Left ventricle myocardium inferior (tissue), 1 donor: ENCODE measurements at places on chromosomes 13 and 19.

DNA sequence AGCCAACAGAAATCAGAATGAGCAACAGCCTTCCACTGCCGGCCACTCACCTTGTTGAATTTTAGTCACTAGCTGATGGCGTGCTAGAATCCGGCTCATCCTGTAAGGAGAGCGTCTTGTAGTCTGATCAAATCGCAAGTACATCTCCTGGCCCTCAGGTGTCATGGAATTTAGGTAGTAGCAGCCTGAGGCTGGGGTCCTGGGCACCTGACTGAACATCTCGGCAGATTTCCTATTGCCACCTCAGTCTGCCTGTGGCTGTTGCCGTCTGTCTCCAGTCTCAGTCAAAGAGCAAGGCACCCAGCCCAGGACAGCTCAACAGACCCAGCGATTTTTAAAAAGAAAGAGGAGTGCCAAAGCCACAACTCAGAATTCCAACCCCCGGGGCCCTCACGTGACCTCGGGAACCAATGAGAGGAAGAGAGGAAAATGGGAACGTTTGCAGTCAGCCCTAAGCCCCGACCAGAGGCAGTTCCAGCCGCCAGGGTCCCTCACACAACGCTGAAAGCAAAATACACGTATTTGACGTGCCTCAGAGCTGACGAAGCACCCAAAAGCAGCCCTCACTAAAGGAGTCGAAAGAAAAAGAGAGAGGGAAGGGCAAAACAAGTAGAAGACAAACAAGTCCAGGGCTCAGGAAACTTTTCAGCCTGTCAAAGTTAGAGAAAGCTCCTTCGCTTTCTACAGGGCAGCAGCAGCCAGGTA lies at the start of gene STARD13:
Gene STARD13 (minus strand): TSS at position 336 of the 705 bp plus-strand sequence. CDS start 117 bp downstream, at position 219.
- peak; percentile 94 for DNase-seq

- DNase-seq = no peak
Measured at GRCh38 chr13:30856005-30856790, 49.9 kb upstream of the MEDAG start.

GRCh38 chr19:13398780-13399726 lies 107.2 kb downstream of the CACNA1A start:
- peak; percentile 19 for DNase-seq

GRCh38 chr13:99158846-99159245 lies 41.8 kb upstream of the UBAC2 start:
- DNase-seq = no peak

- no peak for DNase-seq
Measured at GRCh38 chr19:47145639-47146486, 15.2 kb downstream of the SAE1 start.

GRCh38 chr19:41249707-41250423 lies 14.3 kb upstream of the HNRNPUL1 start:
- DNase-seq = no peak

DNA sequence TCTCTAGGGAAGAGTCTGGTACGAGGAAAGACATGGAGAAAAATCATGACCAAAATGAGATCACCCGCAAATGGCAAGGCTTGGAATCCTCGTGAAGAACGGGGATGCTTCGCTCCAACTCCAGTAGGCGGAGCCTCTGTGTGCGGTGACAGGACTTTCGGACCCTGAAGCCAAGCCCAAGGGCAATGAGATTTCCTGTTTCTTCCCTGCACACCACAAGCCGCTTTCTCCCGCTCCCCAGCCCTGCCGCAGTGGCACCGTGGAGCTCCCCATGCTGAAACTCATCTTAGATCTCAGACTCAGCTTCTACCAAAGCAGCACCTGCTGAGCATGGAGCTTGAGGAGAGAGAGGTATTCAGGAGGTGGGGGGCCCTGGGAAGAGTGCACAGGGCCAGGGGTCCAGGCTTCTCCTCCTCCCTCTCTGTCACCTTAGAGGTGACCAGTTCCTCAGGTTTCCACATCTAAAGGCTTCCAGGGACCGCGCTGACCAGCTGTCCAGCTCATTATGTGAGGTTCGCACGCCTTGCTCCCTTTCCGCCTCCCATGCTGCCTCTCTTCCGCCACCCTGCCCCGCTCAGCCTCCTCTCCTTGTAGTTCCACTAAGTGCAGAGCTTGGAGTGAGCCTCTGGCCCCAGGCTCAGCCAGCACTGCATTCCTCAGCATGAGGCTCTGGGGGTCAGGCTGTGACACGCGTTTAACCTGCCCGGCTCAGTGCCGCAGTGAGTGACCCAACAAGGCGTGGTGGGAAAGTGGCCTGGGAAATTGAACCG lies 153.8 kb upstream of the SOX1 start:
- DNase-seq = no peak

DNA sequence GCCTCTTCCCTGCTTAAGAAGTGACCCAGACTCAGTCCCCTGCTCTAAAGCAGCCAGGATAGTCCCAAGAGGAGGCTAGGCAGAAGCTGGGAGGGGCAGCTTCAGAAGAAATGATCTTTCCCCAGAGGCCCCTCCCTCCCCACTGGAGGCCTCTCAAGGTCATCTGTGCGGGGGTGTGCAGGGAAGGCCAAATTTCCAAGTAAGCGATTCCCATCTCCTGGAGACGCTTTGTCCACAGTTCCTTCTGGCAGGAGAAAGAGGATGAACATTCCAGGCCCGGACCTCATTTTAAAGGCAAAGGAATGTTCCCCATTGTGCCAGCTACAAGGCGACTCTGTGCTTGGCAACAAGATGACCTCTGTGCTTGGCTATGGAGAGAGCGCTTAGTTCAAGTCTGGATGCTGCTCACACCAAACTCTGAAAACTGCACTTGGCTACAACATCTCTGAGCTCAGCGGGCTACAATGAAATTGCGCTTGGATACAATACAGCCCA lies 23.5 kb downstream of the COL5A3 start:
- DNase-seq = peak; percentile 57

GRCh38 chr19:13765395-13766094 lies 1.2 kb downstream of the MRI1 start:
- no peak for DNase-seq

GRCh38 chr19:17303940-17304267 lies 679 bp upstream of the ABHD8 start:
- no peak for DNase-seq

DNA sequence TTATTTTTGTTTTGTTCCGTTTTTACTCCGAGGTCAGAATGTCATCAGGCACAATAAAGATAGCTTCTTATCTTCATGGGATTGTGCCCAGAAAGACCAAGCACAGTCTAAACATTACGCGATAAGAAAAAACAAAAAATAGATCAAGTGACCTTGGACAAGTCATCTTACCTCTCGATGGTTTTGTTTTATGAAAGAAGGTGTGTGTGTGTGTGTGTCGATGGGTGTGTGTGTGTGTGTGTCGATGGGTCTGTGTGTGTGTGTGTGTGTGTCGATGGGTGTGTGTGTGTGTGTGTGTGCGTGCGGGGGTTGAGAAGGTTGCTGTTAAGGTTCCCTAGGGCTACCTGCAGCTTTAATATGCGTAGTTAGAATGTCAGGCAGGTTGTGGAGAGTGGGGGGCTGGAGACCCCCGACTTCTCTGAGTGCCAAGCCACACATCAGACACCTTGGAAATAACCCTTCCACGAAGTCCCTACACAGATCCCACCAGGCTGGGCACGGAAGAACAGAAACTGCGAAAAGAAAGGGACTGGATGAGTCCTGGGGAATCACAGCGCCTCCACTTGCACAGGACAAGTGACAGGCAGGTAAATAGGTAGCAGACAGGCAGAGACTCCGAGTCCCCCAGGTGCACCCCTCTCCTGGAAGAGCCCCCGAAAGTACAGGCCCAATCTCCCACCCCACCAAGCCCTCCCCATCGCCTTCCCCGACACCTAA lies 458 bp upstream of the ATP8A2 start:
- no peak for DNase-seq

DNA sequence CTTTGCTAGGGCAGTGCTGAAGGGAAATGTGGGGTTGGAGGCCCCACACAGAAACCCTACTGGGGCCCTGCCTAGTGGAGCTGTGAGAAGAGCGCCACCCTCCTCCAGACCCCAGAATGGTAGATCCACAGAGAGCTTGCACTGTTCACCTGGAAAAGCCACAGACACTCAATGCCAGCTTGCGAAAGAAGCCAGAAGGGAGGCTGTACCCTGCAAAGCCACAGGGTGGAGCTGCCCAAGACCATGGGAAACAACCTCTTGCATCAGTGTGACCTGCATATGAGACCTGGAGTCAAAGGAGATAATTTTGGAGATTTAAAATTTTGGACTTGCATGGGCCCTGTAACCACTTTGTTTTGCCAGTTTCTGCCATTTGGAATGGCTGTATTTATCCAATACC lies 615.4 kb upstream of the MIR17HG start:
- DNase-seq = no peak

- no peak for DNase-seq
Measured at GRCh38 chr13:22049384-22049783, 378.5 kb downstream of the FGF9 start.

GRCh38 chr19:40803857-40804782 lies 5.1 kb downstream of the EGLN2 start:
- peak; percentile 64 for DNase-seq

GRCh38 chr13:100671389-100672182 lies 3.0 kb downstream of the TMTC4 start:
- no peak for DNase-seq

GRCh38 chr13:20776751-20777150 lies 3.0 kb upstream of the EEF1AKMT1 start:
- DNase-seq = no peak

DNA sequence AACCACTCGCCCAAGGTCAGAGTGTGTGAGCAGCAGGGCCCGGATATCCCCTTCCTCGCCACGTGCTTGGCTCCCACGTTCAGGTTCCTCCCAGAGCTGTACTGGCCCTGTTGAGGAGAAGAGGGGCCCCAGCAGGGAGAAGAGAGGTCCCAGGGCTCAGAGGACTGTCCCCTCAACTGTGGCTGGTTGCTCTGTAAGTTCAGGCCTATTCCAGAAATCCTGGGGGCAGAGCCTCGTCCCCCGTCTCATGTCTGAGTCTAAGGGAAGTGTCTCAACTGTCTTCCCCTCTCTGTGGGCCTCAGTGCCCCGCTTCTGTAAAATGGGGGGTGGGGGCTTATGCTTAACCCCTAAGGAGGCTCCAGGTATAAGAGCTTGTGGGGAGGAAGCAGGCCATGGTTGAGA lies 3.9 kb downstream of the PPP5C start:
- DNase-seq = no peak

DNA sequence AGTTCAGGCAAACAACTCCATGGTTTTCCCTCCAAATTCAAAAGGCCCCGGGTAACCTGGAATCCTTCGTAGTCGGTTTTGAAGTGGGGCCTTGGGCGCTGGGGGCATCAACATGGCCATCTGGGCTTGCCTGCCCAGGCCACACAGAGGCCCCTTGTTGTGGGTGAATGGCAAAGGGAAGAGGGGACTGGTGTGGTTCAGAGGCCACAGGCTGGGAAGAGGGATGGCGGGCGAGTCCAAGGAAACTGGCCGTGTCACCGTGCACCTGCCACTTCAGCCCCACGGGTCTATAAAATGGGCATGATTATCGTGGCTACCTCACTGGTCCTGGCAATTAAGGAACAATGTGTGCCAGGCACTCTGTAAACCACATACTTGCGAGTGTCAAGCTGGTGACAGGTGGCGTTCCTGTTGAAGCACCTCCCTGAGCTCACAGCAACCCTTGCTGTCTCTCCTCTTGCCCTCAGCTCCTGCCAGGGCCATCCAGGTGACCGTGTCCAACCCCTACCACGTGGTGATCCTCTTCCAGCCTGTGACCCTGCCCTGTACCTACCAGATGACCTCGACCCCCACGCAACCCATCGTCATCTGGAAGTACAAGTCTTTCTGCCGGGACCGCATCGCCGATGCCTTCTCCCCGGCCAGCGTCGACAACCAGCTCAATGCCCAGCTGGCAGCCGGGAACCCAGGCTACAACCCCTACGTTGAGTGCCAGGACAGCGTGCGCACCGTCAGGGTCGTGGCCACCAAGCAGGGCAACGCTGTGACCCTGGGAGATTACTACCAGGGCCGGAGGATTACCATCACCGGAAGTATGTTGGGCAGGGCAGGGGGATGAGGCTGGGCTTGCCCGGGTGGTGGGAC lies 1.3 kb downstream of the LSR start:
- DNase-seq = no peak

- DNase-seq = no peak
Measured at GRCh38 chr13:25844559-25845434, 207.0 kb downstream of the SHISA2 start.

DNA sequence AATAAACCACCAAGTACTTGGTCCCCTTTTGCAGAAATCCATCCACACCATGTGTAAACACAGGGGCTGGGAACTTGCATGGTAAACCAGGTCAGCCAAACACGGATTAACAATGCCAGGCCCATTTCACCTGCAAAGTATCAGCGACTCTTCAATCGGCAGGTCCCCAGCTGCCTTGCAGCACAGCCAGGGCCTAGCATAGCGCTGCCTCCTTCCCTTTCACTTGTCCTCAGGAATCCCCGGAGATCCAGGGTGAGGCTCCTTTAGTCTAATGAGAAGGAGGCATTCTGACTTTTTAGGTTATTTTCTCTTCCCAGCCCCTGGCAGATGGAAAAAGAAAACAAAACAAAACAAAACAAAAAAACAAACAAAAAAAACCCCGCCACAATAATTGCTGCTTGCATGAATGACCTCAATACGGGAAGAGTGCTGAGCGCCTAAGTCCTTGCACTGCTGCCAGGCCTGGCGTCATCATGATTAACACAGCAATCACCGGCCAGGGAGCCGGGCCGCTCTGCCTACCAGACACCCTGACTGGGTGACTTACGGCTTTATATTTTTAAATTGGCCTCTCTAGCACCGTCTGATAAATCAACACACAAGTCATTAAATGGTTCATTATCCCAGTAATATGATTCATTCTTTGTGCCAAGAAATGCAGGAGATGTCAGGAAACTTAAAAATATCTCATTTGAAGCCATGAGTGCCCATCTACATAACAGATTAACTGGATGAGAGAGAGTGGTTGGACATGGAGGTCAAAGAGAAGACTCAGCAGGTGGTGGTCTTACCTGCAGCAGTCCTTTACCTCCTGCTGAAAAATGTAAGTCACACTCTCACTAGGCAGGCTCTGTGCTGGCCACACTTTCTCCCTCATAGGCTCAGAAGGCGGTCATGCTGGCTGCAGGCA lies 692.7 kb downstream of the UQCRFS1 start:
- no peak for DNase-seq

GRCh38 chr19:46924874-46925547 lies 64.2 kb downstream of the ARHGAP35 start:
- DNase-seq = no peak

- no peak for DNase-seq
Measured at GRCh38 chr13:113455384-113455783, 2.1 kb upstream of the ADPRHL1 start.

DNA sequence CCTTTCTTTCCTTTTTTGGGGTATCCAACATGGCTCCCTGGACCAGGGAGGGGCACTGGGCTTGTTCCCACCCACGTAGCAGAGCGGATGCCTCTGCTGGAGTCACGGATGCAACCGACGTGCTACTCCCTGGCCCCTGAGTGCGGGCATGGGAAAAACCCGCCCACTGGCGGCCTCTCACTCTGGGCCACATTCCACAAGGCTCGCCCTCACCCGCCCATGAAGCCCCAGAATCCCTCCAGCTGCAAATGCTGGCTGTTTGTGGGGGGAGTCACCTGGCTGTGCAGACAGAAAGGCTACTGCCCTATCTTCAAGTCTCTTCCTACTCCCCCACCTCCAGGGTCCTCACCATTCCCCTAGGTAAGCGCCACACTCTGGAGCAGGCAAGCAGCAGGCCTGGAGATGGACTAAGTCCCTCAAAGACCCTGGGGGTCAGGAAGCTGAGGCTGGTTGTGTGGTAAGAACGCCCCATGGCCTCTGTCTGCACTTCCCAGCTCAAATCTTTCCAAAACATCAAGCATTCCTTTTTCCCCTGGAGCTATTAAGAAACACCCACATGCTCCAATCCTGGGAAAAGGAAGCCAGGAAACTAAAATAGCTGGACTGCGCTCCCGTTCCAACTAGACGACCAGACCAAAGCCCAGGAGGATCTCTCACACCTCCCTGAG lies 17.9 kb upstream of the EPHX3 start:
- DNase-seq = peak; percentile 65

GRCh38 chr13:110399801-110400200 lies 92.7 kb downstream of the COL4A2 start:
- DNase-seq = no peak
